Activated T-cell treated with anti-CD3 and anti-CD28 coated beads, Interleukin-2, amount 50 U/mL, for 72 hours (primary cell): ENCODE measurements at places on chromosomes 16 and 17. TPM values are rescaled to one million over a fixed set of nuclear protein-coding genes. Genes with fewer than 3 reads are reported as not detected.

DNA sequence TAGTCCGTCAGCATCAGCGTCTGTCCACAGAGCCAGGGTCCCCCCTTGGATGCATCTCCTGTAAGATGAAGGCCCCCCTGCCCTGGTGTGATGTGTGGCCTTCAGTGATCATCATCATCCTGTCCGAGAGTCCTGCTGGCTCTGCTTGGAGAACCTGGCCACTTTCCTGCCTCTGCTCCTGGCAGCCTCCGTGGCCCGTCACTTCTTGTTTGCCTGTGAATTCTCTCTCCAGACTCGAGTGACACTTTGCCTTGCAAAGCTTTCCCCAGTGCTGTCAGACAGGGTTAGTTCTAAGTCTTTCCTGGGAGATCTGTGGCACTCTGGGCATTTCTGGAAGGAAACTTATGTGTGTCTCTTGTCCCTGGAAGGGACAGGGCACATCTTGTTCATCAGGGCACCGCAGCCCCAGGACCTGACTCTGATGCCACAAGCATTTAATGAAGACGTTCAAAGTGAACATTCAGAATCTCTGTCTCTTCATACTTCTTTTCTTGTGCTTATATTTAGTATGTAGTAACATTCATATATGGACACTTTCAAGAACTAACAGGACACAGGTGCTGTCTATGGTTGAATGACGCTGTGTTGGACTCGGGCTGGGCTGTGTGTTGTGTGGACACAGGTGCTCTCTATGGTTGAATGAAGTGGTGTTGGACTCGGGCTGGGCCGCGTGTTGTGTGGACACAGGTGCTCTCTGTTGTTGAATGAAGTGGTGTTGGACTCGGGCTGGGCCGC, 68.5 kb downstream of the RPTOR start:
- H3K4me1 ChIP-seq: peaks cover 57% of the 10 kb centered on the region
- no peak overlapping the region for H3K4me3 ChIP-seq
- H3K36me3 ChIP-seq: no peaks in the 10 kb centered on the region
- DNase-seq: no peak

SPATA22 gene
- total RNA-seq: not detected

DNA sequence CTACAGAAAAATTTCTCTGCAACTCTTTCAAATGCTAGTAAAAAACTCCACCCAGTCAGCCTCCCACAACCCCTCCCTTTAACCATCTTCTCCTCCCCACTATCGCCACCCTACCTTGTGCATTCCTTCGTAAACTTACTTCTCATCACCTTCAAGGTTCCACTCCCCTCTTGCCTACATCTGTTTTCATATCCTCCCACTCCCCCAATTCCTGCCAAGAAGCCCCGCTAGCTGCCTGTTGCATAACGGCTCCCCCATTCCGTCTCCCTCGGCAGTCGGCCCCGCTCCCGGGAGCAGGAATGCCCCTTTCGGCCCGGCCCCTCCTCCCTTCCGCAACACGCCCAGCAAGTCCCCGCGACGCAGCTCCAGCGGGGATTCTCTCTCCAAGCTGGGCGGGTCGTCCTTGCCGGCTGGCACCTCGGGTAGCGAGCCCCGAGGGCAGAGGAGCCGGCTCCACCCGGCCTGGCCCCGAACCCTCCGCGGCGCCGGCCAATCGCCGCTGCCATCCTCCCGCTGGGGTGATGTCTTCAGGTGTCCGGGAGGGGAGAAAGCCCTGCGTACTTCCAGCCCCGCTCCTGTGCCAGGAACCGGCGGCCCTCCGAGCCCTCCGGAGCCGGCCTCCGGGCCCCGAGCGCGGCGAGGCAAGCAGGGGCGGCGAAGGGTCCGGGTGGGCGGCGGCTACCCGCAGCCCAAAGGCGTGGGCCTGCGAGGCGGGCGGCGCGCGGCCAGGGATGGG, 1.5 kb downstream of the PHLPP2 start:
- DNase-seq: peak; percentile 64
- peaks cover 12% of the 10 kb centered on the region for H3K27me3 ChIP-seq
- no peaks in the 10 kb centered on the region for H3K36me3 ChIP-seq
- H3K4me3 ChIP-seq: peak overlapping the region; percentile 91

GRCh38 chr17:3035968-3036280, 27.5 kb downstream of the OR1D5 start:
- H3K27me3 ChIP-seq: peaks cover 9% of the 10 kb centered on the region
- H3K4me1 ChIP-seq: peaks cover 13% of the 10 kb centered on the region
- H3K36me3 ChIP-seq: no peaks in the 10 kb centered on the region
- no peak overlapping the region for H3K27ac ChIP-seq
- DNase-seq: no peak

GRCh38 chr17:21289902-21290571, 5.5 kb downstream of the MAP2K3 start:
- H3K4me1 ChIP-seq: peaks cover 38% of the 10 kb centered on the region
- H3K4me3 ChIP-seq: no peak overlapping the region
- peaks cover 11% of the 10 kb centered on the region for H3K36me3 ChIP-seq
- no peak for DNase-seq
- peak overlapping the region; percentile 58 for H3K27ac ChIP-seq

DNA sequence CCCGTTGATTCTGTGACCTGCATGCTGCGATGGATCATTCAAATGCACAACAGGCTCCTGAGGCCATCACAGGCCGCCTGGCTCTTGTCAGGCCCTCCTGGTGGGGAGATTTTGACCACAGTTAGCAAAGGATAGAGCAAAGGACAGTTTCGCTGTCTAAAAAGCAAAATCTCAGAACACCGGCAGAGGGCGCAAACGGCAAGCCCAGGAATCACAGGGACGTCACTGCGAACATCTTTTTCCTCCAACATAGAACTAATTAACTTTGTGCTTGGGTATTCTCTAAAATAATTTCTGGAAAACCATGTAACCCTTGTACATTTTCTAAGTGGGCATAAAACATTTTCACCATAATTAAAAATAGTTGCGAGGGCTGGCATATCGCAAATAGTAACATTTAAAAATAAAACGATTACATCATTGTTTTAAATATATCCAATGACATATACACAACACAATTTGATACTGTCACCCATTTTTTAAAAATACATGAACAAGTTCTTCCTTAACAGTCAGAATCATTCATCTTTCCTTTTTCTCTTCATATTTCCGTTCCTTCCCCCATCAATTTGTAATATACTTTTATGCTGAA, 19.7 kb upstream of the SLC47A1 start:
- H3K4me3 ChIP-seq: no peak overlapping the region
- no peaks in the 10 kb centered on the region for H3K27me3 ChIP-seq
- H3K4me1 ChIP-seq: peaks cover 5% of the 10 kb centered on the region
- peak; percentile 61 for DNase-seq
- H3K36me3 ChIP-seq: no peaks in the 10 kb centered on the region

CD300LF gene
- not detected for total RNA-seq

- no peaks in the 10 kb centered on the region for H3K36me3 ChIP-seq
- peak overlapping the region; percentile 82 for H3K4me3 ChIP-seq
- H3K4me1 ChIP-seq: peaks cover 51% of the 10 kb centered on the region
- peak overlapping the region; percentile 71 for H3K27ac ChIP-seq
- DNase-seq: peak; percentile 27
These were observed 1.3 kb downstream of the AKAP1 start for GRCh38 chr17:57086069-57086930.

DNA sequence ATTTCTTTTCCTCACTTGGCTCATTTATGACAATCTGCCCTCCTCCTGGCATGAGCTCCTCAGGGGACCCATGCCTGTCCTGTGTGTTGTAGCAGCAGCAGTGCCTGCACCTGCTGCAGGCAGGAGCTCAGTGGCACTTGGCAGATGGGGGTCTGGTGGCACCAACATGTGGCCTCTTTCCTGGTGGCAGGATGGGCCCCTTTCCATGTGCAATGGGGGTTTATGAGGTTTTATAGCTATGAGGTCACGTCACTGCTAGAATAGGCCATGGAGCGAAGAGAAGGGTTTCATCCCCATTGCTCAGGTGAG, 7.0 kb downstream of the ADCY7 start:
- H3K36me3 ChIP-seq: peaks cover 6% of the 10 kb centered on the region
- H3K4me1 ChIP-seq: peaks cover 95% of the 10 kb centered on the region
- peak overlapping the region; percentile 99 for H3K27ac ChIP-seq
- DNase-seq: no peak
- no peaks in the 10 kb centered on the region for H3K27me3 ChIP-seq

- no peak overlapping the region for H3K4me3 ChIP-seq
- H3K4me1 ChIP-seq: peaks cover 12% of the 10 kb centered on the region
- no peak for DNase-seq
These were observed 145.5 kb downstream of the MSI2 start for GRCh38 chr17:57401556-57402488.

GRCh38 chr16:87809150-87809902, 43.5 kb upstream of the KLHDC4 start:
- no peak for DNase-seq
- H3K27me3 ChIP-seq: no peaks in the 10 kb centered on the region
- H3K36me3 ChIP-seq: peaks cover 3% of the 10 kb centered on the region
- H3K4me1 ChIP-seq: peaks cover 48% of the 10 kb centered on the region
- H3K4me3 ChIP-seq: peak overlapping the region; percentile 42

DNA sequence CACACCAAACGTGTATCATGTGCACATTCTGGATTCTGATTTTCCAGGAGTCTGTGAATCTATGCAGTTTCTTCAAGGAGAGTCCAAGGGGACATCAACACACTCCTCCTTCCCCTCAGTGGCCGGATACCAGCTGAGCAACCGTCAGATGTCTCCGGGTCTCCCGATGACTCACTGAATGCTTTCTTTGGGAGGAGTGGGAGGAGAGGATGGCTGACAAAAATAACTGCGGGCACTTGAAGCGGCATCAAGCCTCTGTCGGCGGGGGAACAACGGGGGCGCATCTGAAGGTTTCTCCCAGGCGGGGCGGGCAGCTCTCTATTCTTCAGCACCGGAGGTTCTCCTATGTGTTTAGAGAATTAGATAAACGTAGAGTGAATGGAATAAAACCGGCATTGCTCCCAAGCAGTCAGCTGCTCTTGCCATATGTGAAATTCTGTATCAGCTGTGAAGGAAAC, 24.6 kb upstream of the LRRC75A start:
- no peaks in the 10 kb centered on the region for H3K36me3 ChIP-seq
- H3K4me3 ChIP-seq: no peak overlapping the region
- peaks cover 49% of the 10 kb centered on the region for H3K27me3 ChIP-seq
- no peak for DNase-seq
- peaks cover 16% of the 10 kb centered on the region for H3K4me1 ChIP-seq

LGALS9B gene
- total RNA-seq: not detected

DNA sequence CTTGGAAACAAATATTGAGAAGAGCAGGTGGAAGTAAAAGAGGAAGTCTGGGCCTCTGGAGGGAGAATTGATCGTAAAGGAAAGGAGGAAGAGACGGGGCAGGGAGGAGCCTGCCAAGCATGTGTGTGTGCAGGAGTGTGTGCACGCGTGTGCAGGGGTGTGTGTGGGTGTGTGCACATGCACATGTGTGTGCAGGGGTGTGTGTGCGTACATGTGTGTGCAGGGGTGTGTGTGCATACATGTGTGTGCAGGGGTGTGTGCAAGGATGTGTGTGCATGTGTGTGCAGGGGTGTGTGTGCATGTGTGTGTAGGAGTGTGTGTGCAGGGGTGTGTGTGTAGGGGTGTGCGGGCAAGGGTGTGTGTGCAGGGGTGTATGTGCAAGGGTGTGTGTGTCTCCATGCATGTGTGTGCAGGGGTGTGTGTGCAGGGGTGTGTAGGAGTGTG, 10.0 kb downstream of the CEP295NL start:
- no peak overlapping the region for H3K4me3 ChIP-seq
- no peak overlapping the region for H3K27ac ChIP-seq
- H3K4me1 ChIP-seq: peaks cover 31% of the 10 kb centered on the region
- H3K27me3 ChIP-seq: no peaks in the 10 kb centered on the region
- no peak for DNase-seq

DNA sequence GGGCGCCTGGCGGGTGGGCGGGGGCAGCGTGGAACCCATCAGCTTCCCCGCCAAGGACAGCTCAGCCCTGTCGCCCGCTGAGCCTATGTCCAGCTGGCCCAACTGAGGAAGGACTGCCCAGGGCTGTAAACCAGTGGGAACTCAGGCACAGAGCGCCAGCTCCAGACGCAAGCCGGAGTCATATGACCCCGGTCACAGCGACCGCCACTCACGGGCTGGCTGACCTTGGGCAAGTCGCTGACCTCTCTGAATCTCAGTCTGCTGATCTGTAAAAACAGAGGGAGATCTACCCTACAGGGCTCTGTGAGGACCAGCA, 170.0 kb downstream of the C16orf78 start:
- H3K4me1 ChIP-seq: no peaks in the 10 kb centered on the region
- H3K36me3 ChIP-seq: no peaks in the 10 kb centered on the region
- H3K4me3 ChIP-seq: no peak overlapping the region
- DNase-seq: no peak
- no peak overlapping the region for H3K27ac ChIP-seq

- peaks cover 5% of the 10 kb centered on the region for H3K27me3 ChIP-seq
- no peak overlapping the region for H3K27ac ChIP-seq
- H3K36me3 ChIP-seq: no peaks in the 10 kb centered on the region
- no peak for DNase-seq
- H3K4me3 ChIP-seq: no peak overlapping the region
These were observed 166.2 kb downstream of the BANP start for GRCh38 chr16:88117476-88117868.

- H3K27me3 ChIP-seq: peaks cover 16% of the 10 kb centered on the region
- H3K36me3 ChIP-seq: no peaks in the 10 kb centered on the region
- peaks cover 46% of the 10 kb centered on the region for H3K4me1 ChIP-seq
- no peak overlapping the region for H3K4me3 ChIP-seq
- DNase-seq: no peak
These were observed 79.0 kb downstream of the GAS7 start for GRCh38 chr17:10119203-10120108.
